Adrenal gland (tissue), 19 donors: ENCODE measurements at places on chromosomes 1 and 21. TPM values are rescaled to one million over a fixed set of nuclear protein-coding genes. Genes with fewer than 3 reads are reported as not detected.

The SEMA4A gene
- total RNA-seq = 2.4 TPM

DNA sequence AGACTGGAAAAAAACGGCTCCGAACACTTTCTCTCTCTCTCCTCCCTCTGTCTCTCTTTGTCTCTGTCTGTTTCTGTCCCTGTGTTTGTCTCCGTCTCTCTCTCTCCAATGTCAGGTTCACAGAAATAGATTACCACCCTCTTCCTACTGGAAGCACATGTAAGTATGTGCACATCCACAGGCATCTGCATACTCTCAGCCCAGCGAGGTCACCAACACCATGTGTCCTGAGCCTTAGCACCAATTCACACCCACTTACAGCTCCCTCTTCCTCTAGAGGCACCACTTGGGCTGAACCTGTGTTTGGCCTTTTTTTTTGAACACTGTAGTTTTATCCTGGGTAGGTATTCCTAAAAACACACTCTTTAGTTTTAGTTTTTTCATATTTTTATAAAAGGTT lies 130.5 kb downstream of the ETS2 start:
- H3K36me3 ChIP-seq = no peaks in the 10 kb centered on the region
- H3K27me3 ChIP-seq = peaks cover 2% of the 10 kb centered on the region
- no peak overlapping the region for H3K27ac ChIP-seq

The NPHS2 gene
- total RNA-seq = not detected

- DNase-seq = peak; percentile 72
- H3K4me1 ChIP-seq = no peaks in the 10 kb centered on the region
- H3K4me3 ChIP-seq = no peak overlapping the region
- peaks cover 22% of the 10 kb centered on the region for H3K27me3 ChIP-seq
These were observed 242.3 kb downstream of the LMX1A start for GRCh38 chr1:165114022-165114888.

GRCh38 chr1:172719066-172719627 lies 60.2 kb downstream of the FASLG start:
- H3K27me3 ChIP-seq = no peaks in the 10 kb centered on the region
- no peaks in the 10 kb centered on the region for H3K36me3 ChIP-seq
- no peak overlapping the region for H3K4me3 ChIP-seq
- no peak overlapping the region for H3K27ac ChIP-seq

- DNase-seq = no peak
- H3K27me3 ChIP-seq = no peaks in the 10 kb centered on the region
- no peak overlapping the region for H3K27ac ChIP-seq
- no peak overlapping the region for H3K4me3 ChIP-seq
These were observed 42.1 kb downstream of the MYOM3 start for GRCh38 chr1:24069817-24070216.

DNA sequence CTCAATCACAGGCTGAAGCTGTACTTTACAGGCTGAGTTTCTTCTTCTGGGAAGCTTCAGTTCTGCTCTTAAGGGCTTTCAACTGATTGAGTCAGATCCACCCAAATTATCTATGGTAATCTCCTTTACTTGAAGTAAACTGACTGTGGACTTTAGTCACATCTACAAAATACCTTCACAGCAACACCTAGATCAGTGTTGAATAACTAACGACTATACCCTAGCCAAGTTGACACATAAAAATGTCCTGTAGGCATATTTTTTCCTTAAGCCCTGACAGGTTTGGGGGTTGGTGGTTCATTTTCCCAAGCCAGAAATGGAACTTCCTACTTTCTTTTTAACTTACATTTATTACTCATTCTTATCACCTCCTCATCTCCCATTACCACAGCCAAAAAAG lies 42.9 kb upstream of the PRKACB start:
- DNase-seq = no peak
- H3K4me3 ChIP-seq = no peak overlapping the region
- H3K36me3 ChIP-seq = no peaks in the 10 kb centered on the region
- no peak overlapping the region for H3K27ac ChIP-seq

- no peak overlapping the region for H3K27ac ChIP-seq
- H3K4me3 ChIP-seq = no peak overlapping the region
- no peaks in the 10 kb centered on the region for H3K27me3 ChIP-seq
- H3K4me1 ChIP-seq = no peaks in the 10 kb centered on the region
- no peaks in the 10 kb centered on the region for H3K36me3 ChIP-seq
These were observed 47.1 kb upstream of the KCNE1 start for GRCh38 chr21:34559089-34559631.

- no peaks in the 10 kb centered on the region for H3K27me3 ChIP-seq
- no peaks in the 10 kb centered on the region for H3K36me3 ChIP-seq
- no peaks in the 10 kb centered on the region for H3K4me1 ChIP-seq
- no peak overlapping the region for H3K4me3 ChIP-seq
These were observed 71.5 kb upstream of the RGS4 start for GRCh38 chr1:162997499-162998285.

The ATF6 gene
- 31.2 TPM for total RNA-seq

- H3K27me3 ChIP-seq = no peaks in the 10 kb centered on the region
- no peaks in the 10 kb centered on the region for H3K4me1 ChIP-seq
- H3K36me3 ChIP-seq = no peaks in the 10 kb centered on the region
- H3K27ac ChIP-seq = no peak overlapping the region
- H3K4me3 ChIP-seq = no peak overlapping the region
These were observed 76.7 kb upstream of the TMPRSS2 start for GRCh38 chr21:41584603-41585176.

GRCh38 chr1:203999618-204000017 lies 73.3 kb upstream of the SOX13 start:
- no peaks in the 10 kb centered on the region for H3K36me3 ChIP-seq
- no peaks in the 10 kb centered on the region for H3K27me3 ChIP-seq
- no peak overlapping the region for H3K4me3 ChIP-seq
- no peak for DNase-seq
- no peak overlapping the region for H3K27ac ChIP-seq
- no peaks in the 10 kb centered on the region for H3K4me1 ChIP-seq

The SPSB1 gene
- 8.4 TPM for total RNA-seq

GRCh38 chr1:17930635-17931034 lies 175.5 kb downstream of the ACTL8 start:
- H3K36me3 ChIP-seq = no peaks in the 10 kb centered on the region
- no peaks in the 10 kb centered on the region for H3K4me1 ChIP-seq
- no peak overlapping the region for H3K27ac ChIP-seq

DNA sequence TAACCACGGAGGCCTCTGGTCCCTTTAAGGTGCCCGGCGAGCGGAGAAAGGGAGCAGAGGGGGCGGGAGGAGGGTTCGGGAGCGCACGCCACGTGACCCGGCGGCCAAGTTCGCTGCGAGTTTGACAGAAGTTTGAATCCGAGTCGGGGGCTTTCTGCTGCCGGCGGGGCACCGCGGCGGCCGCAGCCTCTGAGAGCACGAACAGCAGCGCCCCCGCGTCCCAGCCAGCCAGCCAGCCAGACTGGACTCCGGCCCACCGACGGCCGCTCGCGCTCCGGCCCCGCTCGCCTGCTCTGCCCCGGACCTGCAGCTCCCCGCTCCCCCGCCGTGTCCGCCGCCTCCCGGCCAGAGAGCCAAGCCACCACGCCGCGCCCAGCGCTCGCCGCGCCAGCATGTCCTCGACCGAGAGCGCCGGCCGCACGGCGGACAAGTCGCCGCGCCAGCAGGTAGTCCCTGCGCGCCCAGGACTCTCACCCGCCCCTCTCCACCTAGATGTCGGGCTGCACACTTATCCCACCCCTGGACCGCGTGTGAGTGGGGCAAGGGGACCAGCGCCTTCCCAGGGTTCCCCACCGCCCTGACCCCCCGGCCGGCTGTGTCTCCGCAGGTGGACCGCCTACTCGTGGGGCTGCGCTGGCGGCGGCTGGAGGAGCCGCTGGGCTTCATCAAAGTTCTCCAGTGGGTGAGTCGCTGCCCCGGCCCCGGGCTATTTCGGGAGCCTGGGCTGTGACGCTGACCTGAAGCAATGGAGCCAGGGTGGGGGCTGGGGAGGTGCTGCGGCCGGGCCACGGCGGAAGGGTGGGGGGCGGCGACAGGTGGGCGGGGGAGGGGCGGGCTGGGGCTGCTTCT lies at the start of gene SYPL2:
Gene SYPL2 (plus strand): TSS at position 95 of the 849 bp plus-strand sequence. CDS start 298 bp downstream, at position 393.
- peak within 1 kb of the TSS; percentile 86 for H3K27ac ChIP-seq
- peaks cover 11% of the 10 kb centered on the region for H3K4me1 ChIP-seq
- no peaks in the 10 kb centered on the region for H3K36me3 ChIP-seq
- H3K4me3 ChIP-seq = peak within 1 kb of the TSS; percentile 89
- H3K27me3 ChIP-seq = no peaks in the 10 kb centered on the region

- H3K27ac ChIP-seq = no peak overlapping the region
- H3K4me1 ChIP-seq = peaks cover 12% of the 10 kb centered on the region
- no peak for DNase-seq
- no peak overlapping the region for H3K4me3 ChIP-seq
- no peaks in the 10 kb centered on the region for H3K36me3 ChIP-seq
- H3K27me3 ChIP-seq = no peaks in the 10 kb centered on the region
These were observed 61.4 kb upstream of the CNN3 start for GRCh38 chr1:94988356-94988755.

DNA sequence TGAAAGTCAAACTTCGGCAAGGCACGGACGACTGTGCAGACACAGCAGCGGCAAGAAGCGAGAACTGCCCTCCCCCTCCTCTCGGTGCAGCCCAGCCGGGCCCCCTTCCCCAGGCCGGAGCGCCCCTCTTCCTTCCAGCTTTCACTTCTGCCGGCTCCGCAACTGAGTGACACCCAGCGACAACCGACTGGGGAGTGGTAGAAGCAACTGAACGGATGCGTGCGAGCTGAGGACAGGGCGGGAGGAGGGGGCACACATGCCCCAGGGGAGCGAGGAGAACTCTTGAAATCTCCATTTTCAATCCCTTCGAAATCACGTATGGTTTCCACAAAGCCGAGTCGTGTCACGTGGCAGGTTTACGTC lies 146.6 kb downstream of the PGBD5 start:
- no peaks in the 10 kb centered on the region for H3K4me1 ChIP-seq
- H3K27ac ChIP-seq = no peak overlapping the region
- no peak for DNase-seq
- no peak overlapping the region for H3K4me3 ChIP-seq
- H3K27me3 ChIP-seq = no peaks in the 10 kb centered on the region
- H3K36me3 ChIP-seq = no peaks in the 10 kb centered on the region

- no peaks in the 10 kb centered on the region for H3K36me3 ChIP-seq
- H3K4me1 ChIP-seq = peaks cover 18% of the 10 kb centered on the region
- H3K4me3 ChIP-seq = no peak overlapping the region
These were observed 36.3 kb upstream of the SLC6A9 start for GRCh38 chr1:44067266-44068250.

GRCh38 chr21:45408801-45409261 lies 3.9 kb downstream of the COL18A1 start:
- no peaks in the 10 kb centered on the region for H3K27me3 ChIP-seq
- H3K4me1 ChIP-seq = peaks cover 11% of the 10 kb centered on the region
- H3K4me3 ChIP-seq = no peak overlapping the region
- peak overlapping the region; percentile 84 for H3K27ac ChIP-seq

GRCh38 chr21:29194342-29194741 lies 63.9 kb downstream of the MAP3K7CL start:
- no peak for DNase-seq
- no peak overlapping the region for H3K27ac ChIP-seq
- H3K4me1 ChIP-seq = peaks cover 12% of the 10 kb centered on the region
- no peaks in the 10 kb centered on the region for H3K27me3 ChIP-seq
- H3K36me3 ChIP-seq = no peaks in the 10 kb centered on the region

DNA sequence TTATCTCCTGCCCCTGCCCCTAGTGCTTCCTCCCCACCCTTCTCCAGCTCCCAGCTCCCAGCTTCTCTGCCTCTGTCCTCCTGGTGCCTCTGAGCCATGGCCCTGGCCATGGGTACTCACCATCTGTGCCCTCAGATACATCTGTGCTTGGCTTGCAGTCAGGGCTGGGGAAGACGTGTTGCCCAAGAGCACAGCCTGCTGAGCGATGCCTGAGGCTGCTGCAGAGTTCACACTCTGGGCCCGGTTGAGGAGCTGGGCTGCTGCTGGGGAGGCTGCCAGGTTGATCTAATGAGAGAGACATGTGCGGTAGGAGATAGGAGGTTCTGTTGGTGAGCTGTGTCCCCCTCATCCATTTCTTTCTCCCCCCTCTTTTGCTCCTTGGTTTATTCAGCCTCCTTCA lies 49.4 kb upstream of the A3GALT2 start:
- no peak overlapping the region for H3K4me3 ChIP-seq
- peak; percentile 45 for DNase-seq
- no peaks in the 10 kb centered on the region for H3K4me1 ChIP-seq
- H3K27ac ChIP-seq = no peak overlapping the region
- H3K27me3 ChIP-seq = no peaks in the 10 kb centered on the region
- H3K36me3 ChIP-seq = peaks cover 69% of the 10 kb centered on the region

GRCh38 chr1:198520524-198521254 lies 19.8 kb downstream of the ATP6V1G3 start:
- no peaks in the 10 kb centered on the region for H3K4me1 ChIP-seq
- H3K4me3 ChIP-seq = no peak overlapping the region
- no peaks in the 10 kb centered on the region for H3K27me3 ChIP-seq
- no peak overlapping the region for H3K27ac ChIP-seq
- H3K36me3 ChIP-seq = no peaks in the 10 kb centered on the region
- no peak for DNase-seq

DNA sequence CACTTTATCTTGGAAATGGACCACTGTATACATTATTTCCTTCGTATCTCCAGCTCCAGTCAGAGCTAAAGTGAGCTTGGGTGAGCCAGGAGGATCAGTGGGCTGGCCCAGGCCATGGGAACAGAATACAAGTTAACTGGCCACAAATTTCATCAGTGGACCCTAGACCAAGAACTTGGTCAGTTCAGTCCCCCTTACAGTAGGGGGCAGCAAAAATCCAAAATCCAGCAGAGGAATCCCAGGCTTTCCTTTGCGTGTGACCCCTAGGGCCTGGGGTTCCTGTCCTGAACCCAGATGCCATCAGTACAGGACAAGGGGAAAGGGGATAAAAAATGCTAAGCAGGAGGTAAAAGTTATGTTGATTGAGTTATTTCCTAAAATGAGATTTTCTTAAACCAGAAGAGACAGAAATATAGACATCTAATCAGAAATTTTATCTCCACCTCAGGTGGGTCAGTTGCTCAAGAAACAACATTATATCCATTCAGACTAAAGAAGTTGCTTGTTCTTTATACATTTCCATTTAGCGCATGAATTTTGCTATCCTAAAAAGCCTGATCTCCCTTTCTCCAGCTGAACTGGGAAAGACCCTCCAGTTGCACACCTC lies 24.1 kb upstream of the LCE5A start:
- no peaks in the 10 kb centered on the region for H3K4me1 ChIP-seq
- H3K27ac ChIP-seq = no peak overlapping the region
- H3K36me3 ChIP-seq = no peaks in the 10 kb centered on the region
- no peak for DNase-seq
- H3K27me3 ChIP-seq = no peaks in the 10 kb centered on the region

DNA sequence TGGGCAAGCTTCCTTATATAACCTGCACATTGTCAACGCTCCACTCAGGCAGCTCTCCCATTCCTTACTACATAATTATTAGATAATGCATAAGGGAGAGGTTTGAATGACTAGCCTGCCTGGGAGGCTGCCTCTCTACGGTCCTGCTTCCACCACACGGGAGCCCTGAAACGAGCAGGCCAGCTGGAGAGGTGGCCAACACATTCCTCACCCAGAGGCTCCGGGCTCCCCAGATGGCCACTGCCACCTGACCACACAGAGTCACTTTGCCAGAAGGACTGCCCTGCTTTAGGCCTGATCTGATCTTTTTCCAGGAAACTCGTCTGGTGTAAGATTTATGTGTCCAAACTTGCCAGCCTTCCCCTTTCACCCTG lies 27.9 kb downstream of the HIVEP3 start:
- DNase-seq = peak; percentile 84
- H3K27ac ChIP-seq = peak overlapping the region; percentile 28
- peaks cover 22% of the 10 kb centered on the region for H3K4me1 ChIP-seq
- H3K36me3 ChIP-seq = no peaks in the 10 kb centered on the region
- H3K27me3 ChIP-seq = no peaks in the 10 kb centered on the region

The SPRR1A gene
- total RNA-seq = not detected

The KNCN gene
- not detected for total RNA-seq

The CYP4Z1 gene
- total RNA-seq = not detected

The KRTAP12-1 gene
- total RNA-seq = not detected
